Fibroblast of lung (primary cell): ENCODE measurements at places on chromosomes 11 and 22.

DNA sequence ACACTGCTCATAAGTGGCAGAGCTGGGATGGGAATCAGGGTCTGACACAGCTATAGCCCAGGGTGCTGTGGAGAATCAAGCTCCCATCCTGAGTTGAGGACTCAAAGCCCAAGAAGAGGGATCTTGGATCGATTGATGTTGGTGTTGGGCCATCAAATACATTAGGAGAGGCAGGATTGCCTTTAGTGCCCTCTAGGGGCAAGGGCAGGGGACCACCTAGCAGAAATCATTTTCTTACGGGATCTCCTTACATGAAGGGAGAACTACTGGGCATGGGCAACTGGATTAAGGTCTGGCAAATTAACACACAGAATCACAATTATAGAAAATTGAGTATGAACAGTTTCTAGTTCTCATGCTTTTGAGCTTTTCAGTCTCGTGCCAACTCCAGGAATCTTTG is 24.9 kb upstream of the EMSY start:
- DNase-seq = no peak

GRCh38 chr11:8719211-8719649 is 36.6 kb downstream of the RPL27A start:
- DNase-seq = peak; percentile 98

DNA sequence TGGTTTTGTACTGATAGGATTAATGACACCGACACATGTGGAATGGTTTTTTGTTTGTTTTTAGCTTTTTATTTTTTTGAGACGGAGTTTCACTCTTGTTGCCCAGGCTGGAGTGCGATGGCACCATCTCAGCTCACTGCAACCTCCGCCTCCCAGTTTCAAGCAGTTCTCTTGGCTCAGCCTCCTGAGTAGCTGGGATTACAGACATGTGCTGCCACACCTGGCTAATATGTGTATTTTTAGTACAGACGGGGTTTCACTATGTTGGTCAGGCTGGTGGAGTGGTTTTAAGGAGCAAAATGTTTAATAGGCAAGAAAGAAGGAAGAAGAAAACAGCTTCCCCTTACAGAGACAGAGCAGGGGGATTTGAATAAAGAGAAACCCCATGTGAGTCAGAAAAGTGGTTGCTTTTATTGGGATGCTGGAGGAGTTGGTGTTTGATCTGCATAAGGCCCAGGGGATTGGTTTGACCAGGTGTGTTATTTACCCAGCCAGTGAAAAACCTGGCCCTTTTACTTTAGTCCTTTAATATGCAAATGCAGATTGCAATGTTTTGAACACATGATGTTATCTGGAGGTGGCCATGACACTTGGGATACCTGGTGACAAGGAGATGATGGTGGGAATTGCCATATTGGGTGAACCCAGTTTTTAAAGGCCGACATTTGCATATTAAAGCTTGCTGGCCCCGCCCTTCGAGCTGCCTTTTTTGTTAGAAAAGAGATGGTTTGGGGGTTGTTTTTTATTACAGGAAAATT is 24.3 kb downstream of the SUSD2 start:
- no peak for DNase-seq

DNA sequence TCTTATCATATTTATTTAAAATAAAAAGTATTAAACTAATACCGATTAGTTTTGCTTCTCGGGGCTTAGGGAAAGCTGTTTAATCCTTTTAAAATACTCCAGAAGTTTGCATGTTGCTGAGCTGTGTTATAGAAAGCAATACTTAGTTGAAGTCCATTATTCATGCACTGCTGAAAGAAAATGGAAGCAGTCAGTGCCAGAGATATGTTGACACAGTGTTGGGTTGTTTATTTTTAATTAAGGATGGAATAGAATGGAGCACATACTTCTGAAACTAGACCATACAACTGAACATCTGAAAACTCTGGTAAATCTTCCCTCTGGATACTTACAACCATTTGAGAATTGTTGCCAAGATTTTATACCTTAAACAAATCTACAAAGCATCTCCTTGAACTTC is 282.7 kb upstream of the CCDC179 start:
- DNase-seq = peak; percentile 35

DNA sequence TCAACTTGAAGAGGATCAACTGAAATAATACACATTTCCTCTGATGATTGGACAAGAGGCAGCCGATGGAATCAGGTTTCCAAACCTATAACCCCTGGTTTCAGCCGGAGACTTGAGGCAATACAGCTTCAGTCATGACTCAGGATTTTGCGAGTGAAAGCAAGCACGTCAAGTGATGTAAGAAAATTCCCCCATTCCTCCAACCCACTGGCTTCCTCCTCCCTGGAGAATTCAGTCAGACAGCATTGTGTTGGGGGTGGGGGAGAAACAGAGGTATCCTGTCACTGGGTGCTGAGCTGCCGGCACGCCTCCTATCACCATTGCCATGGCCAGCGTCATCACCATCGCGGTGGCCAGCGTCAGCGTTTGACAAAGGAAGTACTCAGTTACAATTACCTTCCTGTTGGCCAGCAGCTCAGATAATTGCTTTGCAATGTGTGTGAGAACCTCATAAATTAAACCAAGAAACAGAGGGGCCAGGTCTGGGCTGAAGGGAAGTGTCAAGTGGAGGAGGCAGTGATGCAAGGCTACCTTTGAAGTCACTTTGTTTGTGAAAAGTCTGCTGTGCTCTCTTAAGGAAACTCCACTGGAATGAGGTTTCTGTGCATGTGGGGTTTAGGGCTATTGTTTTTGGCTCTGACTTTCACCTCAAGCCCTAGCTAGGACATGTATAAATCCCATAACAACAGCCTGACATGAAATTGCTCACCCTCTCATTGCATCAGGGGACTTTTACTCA is 50.2 kb downstream of the LIF start:
- DNase-seq = peak; percentile 100

- DNase-seq = no peak
Measured at GRCh38 chr11:14821031-14821430, 71.0 kb downstream of the CYP2R1 start.
